Smooth muscle cell of the umbilical artery (primary cell): ENCODE measurements at places on chromosomes 2 and 18. TPM values are rescaled to one million over a fixed set of nuclear protein-coding genes. Genes with fewer than 3 reads are reported as not detected.

Gene SLC38A11
- total RNA-seq: under 0.01 and 0.23 TPM in 2 replicates

Gene HNRNPLL
- 42.8 and 45.0 TPM in 2 replicates for total RNA-seq

Gene AQP12B
- not detected in 2 replicates for total RNA-seq

Gene CCDC85A
- 8.0 and 12.4 TPM in 2 replicates for total RNA-seq

Gene GRP
- total RNA-seq: not detected in 2 replicates

Gene FAM110C
- under 0.01 and 0.05 TPM in 2 replicates for total RNA-seq

Gene LAMA3
- 2.1 and 3.8 TPM in 2 replicates for total RNA-seq

Gene MAP4K4
- total RNA-seq: 95.0 and 250 TPM in 2 replicates

Gene HES6
- 1.2 and 2.4 TPM in 2 replicates for total RNA-seq

Gene ANKRD29
- 0.59 and 0.88 TPM in 2 replicates for total RNA-seq

Gene PLB1
- 1.1 and 1.2 TPM in 2 replicates for total RNA-seq

Gene CXCR4
- total RNA-seq: 0.30 and 0.74 TPM in 2 replicates

Gene PRKD3
- total RNA-seq: 68.0 and 96.1 TPM in 2 replicates

Gene COQ10B
- total RNA-seq: 55.2 and 72.2 TPM in 2 replicates

Gene GRHL1
- 0.09 and 0.59 TPM in 2 replicates for total RNA-seq

Gene ACTG2
- total RNA-seq: 94.1 and 175 TPM in 2 replicates

Gene PLGLB1
- total RNA-seq: 0.83 and 1.5 TPM in 2 replicates

Gene KCNE4
- total RNA-seq: 12.5 and 173 TPM in 2 replicates

Gene CIDEA
- total RNA-seq: 0.23 TPM in 1 of 2 replicates, not detected in the other

Gene CNDP1
- total RNA-seq: not detected in 2 replicates

Gene HOXD4
- 0.30 and 1.2 TPM in 2 replicates for total RNA-seq

Gene PSMA8
- not detected in 2 replicates for total RNA-seq

Gene KCNK3
- 0.30 and 0.46 TPM in 2 replicates for total RNA-seq

Gene TTC27
- total RNA-seq: 19.9 and 32.2 TPM in 2 replicates
